RPMI7951 (cell line): ENCODE measurements at places on chromosomes 12 and 14. TPM values are rescaled to one million over a fixed set of nuclear protein-coding genes. Genes with fewer than 3 reads are reported as not detected.

Gene PIWIL1
- total RNA-seq, result not detected in 2 replicates

Gene APEX1
- total RNA-seq, result 41.7 and 49.5 TPM in 2 replicates

Gene RNASE7
- not detected in 2 replicates for total RNA-seq

Gene ZNF641
- total RNA-seq, result 3.5 and 4.7 TPM in 2 replicates

Gene PHLDA1
- total RNA-seq, result 121 and 127 TPM in 2 replicates

Gene AVPR1A
- total RNA-seq, result not detected in 2 replicates

Gene AMN
- not detected in 2 replicates for total RNA-seq

Gene FOXG1
- total RNA-seq, result not detected in 2 replicates

Gene CISTR
- not detected in 2 replicates for total RNA-seq

Gene MAP1LC3B2
- total RNA-seq, result 0.48 TPM in 1 of 2 replicates, not detected in the other

Gene ARMH4
- total RNA-seq, result 1.3 and 1.8 TPM in 2 replicates

Gene GALNT6
- total RNA-seq, result 18.5 and 31.3 TPM in 2 replicates

Gene VEZT
- total RNA-seq, result 31.2 and 39.7 TPM in 2 replicates
